CD4-positive, alpha-beta T cell treated with Interleukin-15 for 4 hours (primary cell): ENCODE measurements at places on chromosomes 16 and 17.

- no peak for DNase-seq
Observed at GRCh38 chr16:87245511-87245910, 71.7 kb downstream of the C16orf95 start.

DNA sequence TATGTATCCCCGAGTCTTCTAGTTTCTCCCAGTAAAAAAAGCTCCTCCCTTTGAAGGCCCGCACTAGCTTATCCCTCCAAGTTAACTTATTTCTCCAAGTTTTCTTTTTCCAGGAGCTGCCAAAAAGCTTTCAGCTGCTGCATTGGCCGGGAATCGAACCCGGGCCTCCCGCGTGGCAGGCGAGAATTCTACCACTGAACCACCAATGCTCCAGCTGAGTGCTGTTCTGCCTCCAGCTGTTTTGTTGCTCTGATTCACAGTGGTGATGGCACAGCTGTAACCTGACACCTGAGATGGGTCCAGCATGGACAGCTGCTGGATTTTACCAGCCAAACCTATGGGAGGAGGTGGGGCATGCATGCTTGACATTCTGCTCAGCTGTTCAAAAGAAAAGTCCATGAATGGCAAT is 22.1 kb downstream of the VAC14 start:
- DNase-seq: no peak

DNA sequence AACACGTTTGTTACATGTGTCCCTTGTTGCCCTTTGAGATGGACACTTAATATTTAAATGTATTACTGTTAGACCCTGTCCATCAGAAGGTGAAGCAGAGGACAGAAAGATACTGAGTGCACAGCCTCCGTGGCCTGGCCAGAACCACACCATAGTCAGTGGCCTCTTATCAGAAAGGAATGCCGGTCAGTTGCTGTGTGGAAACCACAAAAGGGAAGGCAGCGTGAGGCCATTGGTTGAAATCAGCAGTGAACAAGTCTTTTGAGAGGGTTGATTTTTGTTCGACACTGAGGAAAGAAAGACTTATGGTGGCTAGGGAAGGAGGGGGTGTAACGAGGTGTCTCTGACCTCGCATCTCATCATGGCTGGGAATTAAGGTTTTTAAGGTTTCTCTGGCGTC is 85.4 kb upstream of the CLEC18A start:
- no peak for DNase-seq

GRCh38 chr17:45976755-45977505 is 22.1 kb upstream of the STH start:
- no peak for DNase-seq

DNA sequence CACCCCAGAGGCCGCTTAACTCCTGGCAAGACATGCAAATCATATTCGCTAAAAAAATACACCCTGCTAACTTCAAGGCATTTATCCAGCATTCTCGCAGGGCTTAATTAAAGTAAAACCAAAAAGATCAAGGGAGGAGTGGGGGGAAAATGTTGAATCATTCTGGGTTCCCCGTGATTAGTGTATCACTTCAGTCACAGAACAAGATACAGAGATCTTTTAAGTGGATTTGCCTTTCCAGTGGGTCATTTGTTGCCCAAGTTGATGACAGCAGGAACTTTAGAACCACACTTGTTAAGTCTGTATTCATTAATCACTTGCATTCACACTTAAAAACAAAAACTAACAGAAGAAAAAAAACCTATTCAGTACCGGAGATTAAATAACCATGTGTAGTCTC is 17.3 kb downstream of the CRYBA1 start:
- no peak for DNase-seq

DNA sequence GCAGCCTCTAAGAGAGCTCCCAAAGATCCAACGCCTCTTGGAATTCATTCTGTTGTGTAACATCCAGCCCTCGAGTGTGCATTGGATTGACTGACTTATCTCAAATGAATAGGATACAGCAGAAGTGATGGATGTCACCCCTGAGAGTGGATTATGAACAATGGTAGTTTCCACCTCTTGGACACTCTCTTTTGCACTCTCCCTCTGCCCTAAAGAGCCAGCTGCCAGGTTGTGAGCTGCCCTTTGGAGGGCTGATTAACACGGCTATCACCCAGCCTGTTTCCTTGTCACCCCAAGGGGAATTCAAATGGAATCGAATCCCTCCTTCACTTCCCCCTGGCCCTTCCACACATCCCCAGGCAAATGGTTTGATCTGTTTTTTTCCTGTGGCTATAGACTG is 21.2 kb upstream of the HAPSTR1 start:
- DNase-seq: no peak

DNA sequence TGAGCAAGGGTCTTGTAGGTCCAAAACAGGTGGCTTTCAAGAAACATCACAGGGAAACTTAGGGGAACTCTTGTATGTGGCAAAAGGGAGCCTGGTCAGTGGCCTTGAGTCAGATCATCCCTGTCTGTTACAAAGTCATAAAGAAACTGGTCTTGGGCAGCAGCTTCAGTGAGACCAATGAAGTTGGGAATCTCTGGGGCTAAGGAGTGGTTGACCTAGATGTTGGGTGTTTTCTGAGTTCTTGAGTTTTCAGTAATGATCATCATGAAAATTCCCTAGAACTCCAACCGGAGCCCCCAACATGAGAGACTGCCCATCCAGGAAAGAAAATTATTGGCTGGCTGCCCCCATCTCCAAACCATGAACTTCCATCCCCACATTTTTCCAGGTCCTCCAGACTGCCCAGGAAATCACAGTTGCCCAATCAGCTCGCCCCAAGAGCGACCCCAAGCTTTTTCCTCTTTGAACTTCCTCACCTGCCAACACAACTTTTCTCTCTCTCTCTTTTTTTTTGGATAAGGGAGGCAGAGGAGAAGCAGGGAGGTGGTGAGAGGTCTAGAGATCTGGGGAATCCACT is 3.9 kb downstream of the CCR7 start:
- DNase-seq: no peak

DNA sequence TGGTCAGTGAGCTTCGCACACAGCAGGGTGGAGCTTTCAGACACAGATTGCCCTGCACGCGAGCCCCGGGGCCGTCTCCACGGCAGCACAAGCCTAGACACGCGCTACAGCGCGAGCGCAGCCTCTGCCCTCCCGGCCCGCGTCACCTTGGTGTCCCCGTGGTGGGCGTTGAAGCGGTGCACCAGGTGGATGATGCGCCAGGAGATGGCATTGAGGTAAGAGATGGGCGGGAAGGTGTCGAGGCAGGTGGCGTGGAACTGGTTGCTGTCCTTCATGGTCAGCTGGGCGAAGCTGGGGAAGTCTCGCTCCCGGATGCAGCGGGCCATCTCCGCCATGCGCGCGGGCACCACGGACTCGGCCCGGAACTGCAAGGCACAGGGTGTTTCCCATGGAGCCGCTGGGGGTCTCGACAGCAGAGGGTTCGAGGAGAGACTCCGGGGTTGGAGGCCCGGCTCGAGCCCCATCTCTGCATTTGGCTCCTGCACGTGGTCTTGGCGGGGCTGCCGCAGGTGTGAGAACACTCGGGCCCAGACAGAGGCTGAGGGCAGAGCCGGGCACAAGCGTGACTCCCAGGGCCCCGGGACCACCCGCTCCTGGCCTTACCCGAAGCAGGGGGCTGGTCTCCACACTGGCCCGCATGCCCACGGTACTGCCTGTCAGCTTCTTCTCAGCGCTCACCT is 4.3 kb upstream of the CYBA start:
- no peak for DNase-seq

- no peak for DNase-seq
Observed at GRCh38 chr16:26550111-26550610, 516.6 kb upstream of the C16orf82 start.

GRCh38 chr16:1155353-1156054 is 2.6 kb downstream of the CACNA1H start:
- no peak for DNase-seq

GRCh38 chr16:4602331-4602730 is 12.4 kb downstream of the UBALD1 start:
- DNase-seq: no peak

GRCh38 chr17:45705123-45706009 is 78.8 kb upstream of the CRHR1 start:
- DNase-seq: no peak

DNA sequence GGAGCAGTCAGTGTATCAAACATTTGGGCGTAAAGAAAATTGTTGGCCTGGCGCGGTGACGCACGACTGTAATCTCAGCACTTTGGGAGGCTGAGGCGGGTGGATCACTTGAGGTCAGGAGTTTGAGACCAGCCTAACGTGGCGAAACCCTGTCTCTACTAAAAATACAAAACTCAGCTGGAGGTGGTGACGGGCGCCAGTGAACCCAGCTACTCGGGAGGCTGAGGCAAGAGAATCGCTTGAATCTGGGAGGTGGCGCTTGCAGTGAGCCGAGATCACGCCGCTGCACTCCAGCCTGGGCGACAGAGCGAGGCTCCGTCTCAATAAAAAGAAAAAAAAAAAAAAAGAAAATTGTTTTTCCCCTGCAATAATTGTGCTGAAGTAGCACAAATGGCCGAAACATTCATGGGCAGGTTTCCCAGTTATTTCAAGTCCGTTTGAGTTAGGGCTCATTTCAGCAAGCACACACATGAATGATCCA is 1.4 kb downstream of the GCSH start:
- DNase-seq: no peak

- no peak for DNase-seq
Observed at GRCh38 chr16:78689028-78689427, 589.6 kb downstream of the WWOX start.

- no peak for DNase-seq
Observed at GRCh38 chr16:88622125-88622524, 16.2 kb upstream of the IL17C start.

DNA sequence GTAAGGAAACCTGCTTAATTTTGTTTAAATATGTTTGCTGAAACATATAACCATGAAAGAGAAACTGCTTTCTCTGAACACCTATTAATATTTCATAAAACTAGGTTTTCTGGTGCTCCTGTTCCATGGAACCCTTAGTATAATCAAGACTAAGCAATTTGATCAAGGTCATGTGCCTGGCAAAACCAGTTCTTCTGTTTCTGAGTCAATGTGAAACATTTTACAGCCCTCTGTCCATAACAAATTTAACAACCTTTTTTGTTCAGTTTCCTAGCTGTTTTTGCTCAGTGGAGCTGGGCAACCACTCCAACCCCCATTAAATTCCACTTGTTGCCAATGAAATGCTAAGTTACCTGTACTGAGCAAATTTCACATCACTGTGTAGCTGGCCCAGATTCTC is 344.0 kb downstream of the CA10 start:
- DNase-seq: no peak

- DNase-seq: no peak
Observed at GRCh38 chr17:78896091-78896833, 6.7 kb downstream of the CEP295NL start.

DNA sequence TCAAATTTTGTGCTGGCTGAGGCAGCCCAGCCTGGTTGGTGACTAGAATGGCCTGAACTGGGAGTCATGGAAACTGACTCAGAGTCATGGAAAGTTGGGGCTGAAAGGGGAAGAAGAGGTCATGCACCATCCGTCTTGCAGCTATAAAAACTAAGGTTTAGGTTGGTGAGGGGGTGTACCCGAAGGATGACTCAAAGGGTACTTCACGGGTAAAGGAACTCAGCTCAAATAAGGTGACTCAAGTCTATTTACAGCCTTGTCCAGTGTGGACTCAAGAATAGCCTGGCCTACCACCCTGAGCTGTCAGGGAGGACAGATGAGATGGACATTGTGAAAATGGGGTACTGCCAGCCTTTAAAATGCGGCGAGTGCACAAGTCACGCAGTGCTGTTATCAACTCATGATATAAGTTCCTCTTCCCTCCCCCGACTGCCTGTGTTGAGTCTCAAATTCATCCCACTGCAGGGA is 18.6 kb downstream of the CD300LB start:
- DNase-seq: no peak

- no peak for DNase-seq
Observed at GRCh38 chr17:83100220-83100852, 20.9 kb downstream of the METRNL start.

- no peak for DNase-seq
Observed at GRCh38 chr17:4329838-4330237, 36.6 kb downstream of the UBE2G1 start.
